ENCODE measurements at places on chromosomes 5 and 9. TPM values are rescaled to one million over a fixed set of nuclear protein-coding genes. Genes with fewer than 3 reads are reported as not detected.

YIPF5 gene
- total RNA-seq, result 130 TPM

CDH9 gene
- total RNA-seq, result 0.18 TPM

KLHL3 gene
- total RNA-seq, result 3.1 TPM

MZB1 gene
- total RNA-seq, result 0.14 TPM

OR1Q1 gene
- total RNA-seq, result not detected

FRMPD1 gene
- total RNA-seq, result not detected
